ENCODE measurements at places on chromosomes 5 and 9. TPM values are rescaled to one million over a fixed set of nuclear protein-coding genes. Genes with fewer than 3 reads are reported as not detected.

Gene CCDC152
- total RNA-seq, result not detected

DNA sequence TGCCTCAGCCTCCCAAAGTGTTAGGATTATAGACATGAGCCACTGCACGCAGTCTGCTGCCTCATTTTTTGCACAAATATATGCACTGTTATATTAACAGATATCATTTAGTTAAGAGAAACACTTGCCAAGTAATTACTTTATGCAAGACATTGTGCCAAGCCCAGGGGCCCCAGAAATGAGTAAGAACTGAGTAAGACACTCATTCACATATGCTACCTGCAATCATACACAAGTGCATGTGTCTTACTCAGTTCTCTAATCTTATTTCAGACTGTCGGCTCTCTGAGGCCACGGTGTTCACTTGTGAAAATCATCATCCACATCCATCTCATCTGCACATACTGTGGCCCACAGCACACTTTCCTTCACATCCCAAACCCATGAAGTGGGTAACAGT is 16.0 kb downstream of the TRAF1 start:
- no peak for DNase-seq

Gene C9orf85
- total RNA-seq, result 12.4 TPM

DNA sequence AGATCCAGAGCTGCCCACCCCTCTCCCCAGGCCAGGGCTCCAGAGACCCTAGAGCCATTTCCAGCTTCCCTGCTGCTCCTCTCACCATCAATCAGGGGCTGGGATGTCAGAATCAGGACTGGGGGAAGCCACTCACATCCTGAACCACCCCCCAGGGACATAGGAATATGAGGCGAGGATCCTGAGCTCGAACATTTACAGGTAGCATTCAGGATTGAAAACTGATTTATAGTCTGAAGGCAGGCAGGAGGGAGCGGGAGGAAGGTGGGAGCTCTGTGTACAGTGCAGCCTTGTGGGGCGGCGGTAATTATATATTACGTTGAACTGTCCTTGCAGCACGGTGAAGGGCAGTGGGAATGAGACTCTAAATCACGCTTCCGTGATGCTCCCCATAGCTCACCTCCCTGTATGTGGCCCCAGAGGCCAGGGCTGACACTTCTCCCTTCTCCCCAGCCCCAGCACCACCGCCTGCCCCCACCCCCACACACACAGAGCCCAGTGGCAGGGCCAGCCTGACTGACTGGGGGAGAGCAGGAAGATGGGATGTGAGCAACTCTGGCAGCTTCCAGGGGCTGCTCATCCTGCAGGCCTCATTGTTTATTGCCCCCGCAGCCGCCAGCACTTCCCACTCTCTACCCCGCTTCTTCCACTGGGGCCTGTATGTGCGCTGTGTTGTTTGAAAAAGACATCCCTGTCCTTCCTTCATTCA is 76.0 kb upstream of the HSPA9 start:
- DNase-seq, result no peak

DNA sequence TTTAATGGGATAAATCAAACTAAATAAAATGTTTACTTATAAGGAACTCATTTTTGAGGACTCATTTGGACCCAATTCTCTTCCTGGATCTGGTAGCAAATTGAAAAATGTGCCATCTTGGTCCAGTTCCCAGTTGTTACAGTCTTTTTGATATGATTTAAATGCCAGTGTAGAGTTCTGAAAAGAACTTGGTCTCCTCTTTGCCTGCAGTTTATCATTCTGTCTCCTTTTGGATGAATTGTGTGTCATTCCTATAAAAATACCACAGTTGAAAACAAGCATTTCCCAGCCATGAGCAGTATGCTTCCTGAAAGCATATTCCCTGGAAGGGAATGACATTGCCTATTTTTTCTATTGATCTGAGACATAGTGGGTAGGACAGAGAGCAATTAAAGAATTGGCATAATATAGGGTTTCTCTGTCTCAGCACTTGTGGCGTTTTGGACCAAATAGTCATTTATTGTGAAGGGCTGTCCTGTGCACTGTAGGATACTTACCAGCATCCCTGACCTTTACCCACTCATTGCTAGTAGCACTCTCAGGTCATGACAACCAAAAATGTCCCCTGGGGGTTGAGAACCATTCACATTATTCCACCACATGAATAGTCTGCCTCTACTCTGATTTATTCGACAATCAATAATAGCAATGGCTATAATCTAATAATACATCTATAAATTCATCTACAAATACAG is 181.8 kb downstream of the NXNL2 start:
- no peak for DNase-seq

- no peak for DNase-seq
These were observed 31.1 kb downstream of the ERAP1 start for GRCh38 chr5:96776621-96777020.

- no peak for DNase-seq
These were observed 460 bp upstream of the PBX3 start for GRCh38 chr9:125746774-125747052.

DNA sequence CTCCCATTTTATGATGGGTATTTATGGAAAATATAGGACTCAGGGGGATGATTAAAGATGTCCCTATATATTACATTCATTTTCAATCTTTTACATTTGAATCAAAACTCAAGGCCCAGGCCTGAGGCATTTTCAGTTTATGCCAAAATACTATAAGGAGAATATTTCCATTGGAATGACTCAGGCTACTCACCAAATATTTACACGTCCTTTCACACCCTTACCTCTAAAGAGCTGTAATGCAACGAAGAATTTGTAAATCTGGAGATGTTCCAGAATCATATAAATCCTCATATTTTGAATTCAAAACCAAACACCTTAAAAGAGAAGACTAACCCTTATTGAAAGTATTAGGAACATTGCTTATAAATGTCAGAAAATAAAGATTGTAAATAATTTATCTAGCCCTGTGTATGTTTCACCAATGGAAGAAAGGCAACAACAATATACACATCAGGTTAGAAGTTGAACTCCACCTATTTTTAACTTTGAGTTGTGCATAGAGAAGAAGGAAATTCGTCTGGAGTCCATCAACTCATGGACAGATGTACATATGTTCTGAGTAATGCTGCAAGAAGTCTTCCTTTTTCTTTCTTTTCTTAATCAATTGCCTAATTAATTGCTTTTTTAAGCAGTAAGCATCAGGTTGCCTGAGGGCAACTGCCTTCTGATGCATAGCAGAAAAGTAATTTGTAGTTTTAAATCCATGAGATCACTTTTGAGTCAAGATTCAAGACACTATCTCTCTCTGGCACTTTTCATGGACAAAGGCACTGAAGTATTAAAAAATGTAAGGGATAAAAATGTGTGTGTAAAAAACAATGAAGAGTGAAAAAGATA is 579.3 kb upstream of the RGMB start:
- no peak for DNase-seq

Gene CSF2
- 0.30 TPM for total RNA-seq

Gene AIF1L
- 34.0 TPM for total RNA-seq

GRCh38 chr9:69993110-69993509 is 50.5 kb upstream of the MAMDC2 start:
- no peak for DNase-seq

GRCh38 chr5:9105851-9106250 is 440.0 kb downstream of the SEMA5A start:
- no peak for DNase-seq

DNA sequence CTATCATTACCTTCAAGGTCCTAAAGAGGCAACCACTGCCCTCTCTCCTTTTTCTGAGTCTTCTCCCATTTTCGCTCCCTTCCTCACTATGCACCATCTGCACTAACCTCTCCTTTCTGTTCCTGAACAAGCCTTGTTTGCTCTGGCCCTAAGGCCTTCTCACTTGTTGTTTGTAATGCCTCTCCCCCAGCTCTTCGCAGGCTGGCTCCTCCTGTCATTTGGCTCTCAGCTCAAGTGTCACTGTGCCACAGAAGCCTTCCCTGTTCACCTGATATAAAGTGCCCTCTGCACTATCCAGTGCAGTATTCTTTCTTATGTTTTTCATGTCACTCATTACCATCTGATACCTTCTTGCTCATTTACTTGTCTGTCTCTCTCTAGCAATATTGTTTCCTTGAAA is 303.7 kb downstream of the KCNN2 start:
- no peak for DNase-seq

DNA sequence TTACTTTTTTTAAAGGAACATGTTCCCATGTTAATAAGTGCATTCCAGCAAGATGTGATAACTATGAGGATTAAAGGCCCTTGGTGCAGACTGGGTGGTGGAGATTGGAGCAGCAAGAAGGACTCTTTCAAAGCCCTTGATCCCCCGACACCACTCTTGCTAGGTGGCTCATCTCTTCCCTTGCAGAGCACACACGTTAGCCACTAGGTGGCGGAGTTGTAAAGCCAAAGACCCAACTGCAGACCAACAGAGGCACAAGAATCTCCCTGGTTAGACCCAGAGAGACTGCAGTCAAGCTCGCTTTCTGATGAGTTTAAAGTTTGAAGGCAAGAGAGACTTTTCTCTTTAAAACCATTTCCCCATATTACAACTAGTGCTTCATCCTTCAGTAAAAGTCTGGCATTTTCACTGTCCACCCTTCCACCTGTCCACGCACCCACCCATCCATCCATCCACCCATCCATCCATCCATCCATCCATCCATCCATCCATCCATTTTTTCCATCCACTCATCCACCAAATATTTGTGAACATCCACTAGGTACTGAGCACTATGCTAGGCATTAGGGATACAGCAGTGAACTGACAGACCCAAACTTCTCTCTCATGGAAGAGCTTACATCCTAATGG is 226.9 kb downstream of the MSX2 start:
- peak; percentile 71 for DNase-seq

Gene SETD9
- 10.9 TPM for total RNA-seq

- no peak for DNase-seq
These were observed 69.2 kb downstream of the CDK5RAP2 start for GRCh38 chr9:120510816-120511215.

DNA sequence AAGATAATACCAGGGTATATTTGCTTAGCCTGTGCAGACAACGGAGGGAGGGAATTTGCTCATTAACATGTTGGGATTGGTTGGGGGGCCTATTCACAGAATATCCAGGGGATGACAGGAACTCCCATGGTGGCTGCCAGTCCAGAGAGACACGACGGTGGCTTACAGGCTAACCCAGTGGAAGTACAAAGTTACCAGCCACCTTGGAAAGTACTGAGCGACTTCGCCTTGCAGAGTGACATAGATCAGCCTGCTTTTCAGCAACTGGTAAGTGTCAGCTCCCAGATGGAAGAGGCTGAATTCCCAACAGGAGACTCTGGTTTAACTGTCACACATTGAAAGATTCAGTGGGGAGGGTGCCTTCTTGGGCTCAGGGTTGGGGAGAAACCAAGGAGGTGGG is 7.9 kb downstream of the ISL1 start:
- DNase-seq, result no peak

Gene CMYA5
- total RNA-seq, result 0.22 TPM

Gene INIP
- total RNA-seq, result 28.9 TPM

Gene SYK
- total RNA-seq, result 9.0 TPM

DNA sequence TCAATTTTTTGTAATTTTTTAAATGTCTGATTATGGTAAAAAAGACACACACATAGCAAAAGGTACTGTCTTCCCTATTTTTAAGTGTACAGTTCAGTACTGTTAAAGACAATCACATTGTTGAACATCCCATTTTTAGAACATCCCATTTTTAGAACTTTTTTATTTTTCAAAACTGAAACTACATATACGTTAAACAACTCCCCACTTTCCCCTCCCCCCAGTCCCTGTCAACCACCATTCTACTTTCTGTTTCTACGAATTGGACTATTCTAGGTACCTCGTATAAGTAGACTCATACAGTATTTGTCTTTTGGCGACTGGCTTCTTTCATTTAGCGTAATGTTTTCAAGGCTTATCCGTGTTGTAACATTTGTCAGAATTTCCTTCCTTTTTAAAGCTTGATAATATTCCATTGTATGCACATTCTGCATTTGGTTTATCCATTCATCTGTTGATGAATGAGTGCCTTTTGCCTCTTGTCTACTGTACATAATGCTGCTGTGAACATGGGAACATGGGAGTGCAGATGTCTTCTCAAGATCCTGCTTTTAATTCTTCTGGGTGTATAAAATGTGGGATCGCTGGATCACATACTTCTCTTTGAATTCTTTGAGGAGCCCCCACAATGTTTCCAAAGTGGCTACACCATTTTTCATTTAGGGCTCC is 154.0 kb downstream of the PIK3R1 start:
- no peak for DNase-seq

DNA sequence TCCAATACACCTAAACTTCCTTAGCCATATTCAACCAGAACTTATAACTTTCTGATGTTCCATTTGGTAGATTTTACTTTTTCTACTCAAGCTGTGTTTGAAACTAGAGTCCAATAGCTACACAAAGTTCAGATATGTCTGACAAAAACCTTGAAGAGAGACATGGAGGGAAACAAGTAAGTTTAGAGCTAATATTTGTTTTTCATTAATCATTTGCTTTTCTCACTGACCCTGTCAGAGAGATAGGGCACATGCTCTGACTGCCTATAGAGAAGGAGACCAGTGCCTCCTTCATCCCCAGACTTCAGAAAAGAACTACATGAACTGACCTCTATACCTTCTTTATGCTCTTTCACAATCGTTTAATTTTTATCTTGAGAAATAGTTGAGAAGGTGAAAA is 157.0 kb upstream of the PPP1R2B start:
- DNase-seq, result no peak

DNA sequence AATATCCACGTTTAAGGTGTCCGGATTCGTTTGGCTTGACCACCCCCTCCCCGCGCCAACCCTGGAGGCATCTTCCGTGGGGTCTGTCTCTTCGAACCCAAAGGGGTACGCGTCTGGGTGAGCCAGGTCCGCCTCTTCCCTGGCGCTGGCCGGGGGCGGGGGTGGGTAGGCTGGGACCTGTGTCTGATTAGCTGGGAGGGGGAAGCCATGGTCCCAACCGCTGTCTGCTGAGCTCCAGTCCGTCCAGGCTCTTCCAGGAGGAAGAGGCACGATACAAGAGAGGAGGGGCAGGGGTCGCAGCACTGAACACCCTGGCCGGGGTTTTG is at the start of gene LVRN:
TSS of gene LVRN (plus strand) at position 237 of the 326 bp plus-strand sequence. CDS start 143 bp downstream, outside the sequence.
- no peak for DNase-seq

DNA sequence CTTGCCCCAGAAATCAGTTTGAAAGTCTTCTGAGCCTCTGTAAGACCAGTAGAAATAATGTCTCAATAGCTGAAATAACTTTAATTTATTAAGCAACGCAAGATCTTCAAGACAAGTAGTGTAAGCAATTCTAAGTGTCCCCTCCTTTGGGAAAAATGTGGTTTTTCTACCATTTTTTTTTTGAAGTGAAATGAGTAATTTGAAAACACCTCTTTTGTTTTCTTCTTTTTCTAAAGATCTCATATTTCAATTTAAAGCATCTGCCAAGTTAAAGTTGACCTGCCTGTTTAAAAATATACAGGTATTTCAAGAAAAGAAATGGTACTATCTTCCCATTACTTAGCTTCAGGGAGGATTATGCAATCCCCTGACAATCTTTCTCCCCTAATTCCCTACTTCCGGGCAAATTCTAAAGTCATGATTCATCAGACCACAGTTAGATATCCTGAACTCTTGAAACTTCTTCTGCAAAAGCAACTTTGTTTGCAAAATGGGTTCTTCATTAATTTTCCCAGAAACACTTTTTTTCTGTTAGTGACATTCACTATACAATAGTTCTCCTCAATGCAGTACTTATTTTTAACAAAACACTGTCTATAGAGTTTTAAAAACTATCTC is 7.8 kb upstream of the ANXA1 start:
- DNase-seq, result peak; percentile 68
